HTR-8/SVneo (cell line): ENCODE measurements at places on chromosomes 1 and 21.

- DNase-seq, result peak; percentile 57
Measured at GRCh38 chr1:16167331-16168143, 11.7 kb upstream of the EPHA2 start.

DNA sequence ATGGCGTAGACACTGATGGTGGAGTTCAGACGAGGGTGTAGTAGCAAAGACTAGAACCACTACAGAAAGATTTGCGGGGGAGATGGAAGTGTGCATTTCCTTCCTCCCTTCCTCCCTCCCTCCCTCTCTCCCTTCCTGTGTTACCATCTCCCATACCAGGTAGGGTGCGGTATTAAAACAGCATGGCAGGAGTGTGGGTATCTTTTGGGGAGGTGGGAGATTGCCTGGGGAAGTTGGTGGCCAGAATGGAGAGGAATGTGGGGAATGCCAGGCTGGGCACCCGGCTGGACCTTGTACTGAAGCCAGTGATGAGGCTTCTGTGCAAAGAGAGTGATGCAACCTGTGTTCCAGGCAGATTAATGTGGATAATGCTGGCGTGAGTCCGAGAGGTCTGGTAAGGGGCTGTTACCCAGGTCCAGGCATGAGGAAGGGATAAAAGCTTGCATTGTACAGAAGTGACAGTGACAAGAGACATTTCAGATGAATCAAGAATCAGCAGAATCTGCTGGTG, 30.3 kb upstream of the PPP2R5A start:
- DNase-seq, result no peak

DNA sequence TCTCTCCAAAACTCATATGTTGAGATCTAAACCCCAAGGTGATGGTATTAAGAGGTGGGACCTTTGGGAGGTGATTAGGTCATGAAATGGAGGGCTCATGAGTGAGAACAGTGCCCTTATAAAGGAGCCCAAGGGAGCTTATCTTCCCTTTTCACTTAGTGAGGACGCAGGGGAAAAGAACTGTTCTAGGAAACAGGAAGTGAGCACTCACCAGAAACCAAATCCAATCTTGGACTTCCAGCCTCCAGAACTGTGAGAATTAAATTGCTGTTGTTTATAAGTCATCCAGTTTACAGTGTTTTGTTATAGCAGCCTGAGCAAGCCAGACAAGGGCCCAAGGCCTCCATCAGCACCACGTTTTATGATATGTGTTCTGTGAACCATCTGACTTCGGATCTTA, 60.3 kb upstream of the LRRC8D start:
- no peak for DNase-seq

- no peak for DNase-seq
Measured at GRCh38 chr1:51618715-51619114, 1.8 kb downstream of the OSBPL9 start.

- DNase-seq, result no peak
Measured at GRCh38 chr1:195200772-195201171, 1407.5 kb downstream of the KCNT2 start.

DNA sequence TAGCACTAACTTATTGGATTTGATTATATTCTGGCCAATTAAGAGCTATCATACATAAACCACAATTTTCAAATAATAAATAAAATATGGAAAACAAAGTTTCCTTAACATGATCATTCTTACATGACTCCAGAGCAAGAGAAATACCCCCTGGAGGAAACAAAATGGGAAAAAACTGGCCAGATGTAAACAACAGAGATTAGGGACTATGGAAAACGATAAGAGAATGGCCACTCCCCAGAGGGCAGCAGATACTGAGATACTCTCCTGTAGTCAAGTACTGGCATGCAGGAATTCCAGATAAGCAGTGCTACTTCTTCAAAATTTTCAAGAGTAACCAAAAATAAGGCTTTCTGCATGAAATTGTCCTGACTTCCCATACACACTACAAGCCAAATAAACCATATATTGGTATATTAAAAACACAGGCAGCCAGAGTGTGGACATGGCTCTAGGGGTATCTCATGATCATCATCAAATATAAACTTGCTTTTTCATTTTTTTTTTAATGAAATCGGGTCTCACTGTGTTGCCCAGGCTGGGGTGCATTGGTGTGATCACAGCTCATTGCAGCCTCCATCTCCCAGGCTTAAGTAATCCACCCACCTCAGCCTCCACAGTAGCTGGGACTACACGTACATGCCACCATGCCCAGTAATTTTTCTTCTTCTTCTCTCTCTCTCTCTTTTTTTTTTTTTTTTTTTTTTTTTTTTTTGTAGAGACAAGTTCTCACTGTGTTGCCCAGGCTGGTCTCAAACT, 118.5 kb downstream of the EIF4G3 start:
- DNase-seq, result no peak

GRCh38 chr21:43188592-43189210, 19.9 kb downstream of the CRYAA start:
- no peak for DNase-seq

GRCh38 chr1:214844319-214844718, 238.2 kb upstream of the KCNK2 start:
- no peak for DNase-seq

GRCh38 chr1:58726581-58726980, 26.7 kb upstream of the MYSM1 start:
- no peak for DNase-seq

DNA sequence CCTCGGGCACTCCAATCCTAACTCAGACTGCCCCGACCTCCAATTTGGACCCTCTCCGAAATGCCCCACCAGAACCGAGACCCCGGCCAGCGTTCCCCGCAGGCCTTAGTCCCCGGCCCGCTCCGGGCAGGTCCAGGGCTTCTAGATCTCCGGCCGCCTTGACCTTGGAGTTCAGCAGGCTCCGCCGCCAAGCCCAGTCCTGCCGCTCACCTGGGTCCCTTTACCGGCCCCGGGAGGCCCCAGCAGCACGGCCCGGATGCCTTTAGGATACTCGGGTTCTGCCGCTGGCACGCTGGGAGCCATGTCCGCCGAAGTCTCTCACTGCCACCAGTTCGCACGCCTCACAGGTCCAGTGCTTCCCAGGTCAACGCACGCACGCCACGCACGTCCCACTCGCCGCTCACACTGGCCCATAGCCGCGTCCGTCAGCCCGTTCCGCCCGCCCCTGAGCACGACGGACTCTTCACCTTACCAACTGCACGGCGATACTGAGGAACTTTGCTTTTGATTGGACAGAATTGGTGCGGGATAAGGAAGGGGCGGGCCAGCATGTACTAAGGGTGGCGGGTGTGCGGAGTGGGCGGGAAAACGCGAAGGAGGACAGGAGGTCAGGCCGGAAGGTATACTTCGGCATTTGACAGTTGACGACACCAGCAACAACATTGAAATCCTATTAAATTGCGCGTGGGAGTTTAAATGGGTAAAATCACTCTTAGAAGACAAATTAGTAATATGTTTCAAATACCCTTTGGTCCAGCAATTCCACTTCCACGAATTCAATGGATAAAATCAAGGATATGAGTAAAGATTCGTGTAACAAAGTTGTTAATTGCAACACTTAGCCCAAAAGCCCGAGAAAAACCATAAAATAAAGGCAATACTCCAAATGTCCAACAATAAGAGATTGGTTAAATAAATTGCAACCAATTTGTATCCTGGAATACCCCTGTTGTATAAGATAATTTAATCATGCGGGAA, at the start of gene AK2:
AK2 (minus strand) TSS at position 358 of the 978 bp plus-strand sequence; CDS start at position 303, 55 bp downstream.
- DNase-seq, result peak; percentile 95

GRCh38 chr1:240091614-240092300, at the start of gene FMN2:
Gene FMN2 (plus strand): TSS chr1:240091883. CDS start chr1:240092110, 227 bp downstream.
- peak; percentile 67 for DNase-seq

DNA sequence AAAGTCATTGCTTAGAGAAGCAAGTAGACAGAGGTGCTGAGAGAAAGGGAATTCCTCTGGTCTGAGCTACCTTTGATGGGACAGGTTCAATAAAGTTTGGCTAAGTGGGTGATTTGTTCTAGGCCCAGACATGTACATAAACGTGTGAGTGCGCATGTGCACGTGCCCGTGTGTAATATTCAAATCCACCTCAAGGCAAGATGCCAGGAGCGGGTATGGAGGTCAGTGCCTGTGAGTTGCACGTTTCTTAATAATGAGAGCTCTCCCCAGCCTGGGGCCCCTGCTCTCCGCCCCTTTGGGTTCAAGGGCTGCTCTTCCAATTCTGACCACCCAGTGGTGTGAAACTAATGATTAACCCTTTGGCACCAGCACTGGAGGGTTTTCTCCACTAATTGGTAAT, 53.8 kb upstream of the LMO4 start:
- no peak for DNase-seq

GRCh38 chr1:234758851-234759250, 148.9 kb upstream of the IRF2BP2 start:
- no peak for DNase-seq

DNA sequence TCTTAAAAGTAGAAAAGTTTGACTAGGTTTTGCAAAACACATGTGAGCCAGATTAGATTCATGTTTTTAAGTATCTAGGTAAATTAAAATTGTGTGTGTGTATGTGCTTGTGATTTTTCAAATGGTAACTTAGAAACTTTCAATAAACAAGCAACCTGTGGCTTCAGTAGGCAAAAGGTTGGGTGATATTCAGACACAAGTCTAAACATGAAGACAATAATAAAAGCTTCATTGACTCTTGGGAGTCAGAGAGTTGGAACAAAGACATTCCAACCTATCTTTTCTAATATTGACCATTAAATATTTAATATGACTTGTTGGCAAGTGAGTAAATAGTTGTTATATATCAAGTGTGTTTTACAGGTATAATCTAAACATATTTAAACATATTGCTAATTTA, 1049.6 kb upstream of the ADGRL4 start:
- no peak for DNase-seq

GRCh38 chr1:10626791-10627410, 152.2 kb downstream of the PEX14 start:
- DNase-seq, result no peak
